ENCODE measurements at places on chromosomes 2 and 18. TPM values are rescaled to one million over a fixed set of nuclear protein-coding genes. Genes with fewer than 3 reads are reported as not detected.

Gene MROH2A
- not detected for total RNA-seq

DNA sequence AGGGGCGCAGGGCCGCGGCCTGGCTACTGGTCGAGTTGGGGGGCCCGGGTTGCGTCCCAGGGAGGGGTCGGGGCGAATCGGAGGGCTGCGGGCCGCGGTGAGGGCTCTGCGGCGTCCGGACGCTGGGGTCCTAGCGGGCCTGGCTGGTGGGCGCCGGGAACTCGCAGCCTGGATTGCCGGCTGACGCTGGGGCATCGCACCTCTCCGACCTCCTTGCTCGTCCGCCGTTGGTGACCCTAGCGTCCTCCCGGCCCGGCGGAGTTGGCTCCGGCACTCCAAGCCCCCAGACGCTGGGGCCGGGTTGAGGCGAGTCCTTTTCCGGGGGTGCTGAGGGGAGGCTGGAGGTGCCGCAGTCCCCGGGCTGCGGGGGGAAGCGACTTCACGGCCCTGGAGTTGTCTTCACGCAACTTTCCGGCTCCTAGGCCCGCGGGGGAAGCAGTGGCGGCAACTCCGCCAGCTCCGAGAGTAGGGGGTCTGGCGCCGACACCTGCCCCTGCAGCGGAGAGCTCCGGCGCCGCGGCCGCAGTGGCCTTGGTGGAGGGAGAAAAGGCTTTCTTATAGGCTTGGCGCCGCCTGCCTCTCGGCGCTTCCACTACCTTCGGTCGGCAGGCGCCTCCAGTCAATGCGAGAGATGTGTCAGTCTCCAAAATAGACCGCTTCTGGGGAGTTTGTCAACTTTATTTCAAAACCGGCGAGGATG is 70.3 kb downstream of the HAUS1 start:
- peak; percentile 28 for DNase-seq
- peak overlapping the region; percentile 95 for H3K27ac ChIP-seq
- H3K36me3 ChIP-seq: peaks cover 4% of the 10 kb centered on the region

- H3K4me3 ChIP-seq: no peak overlapping the region
- peaks cover 13% of the 10 kb centered on the region for H3K4me1 ChIP-seq
- H3K27me3 ChIP-seq: no peaks in the 10 kb centered on the region
- no peak overlapping the region for H3K27ac ChIP-seq
These were observed 3.6 kb downstream of the USP39 start for GRCh38 chr2:85619617-85620016.

DNA sequence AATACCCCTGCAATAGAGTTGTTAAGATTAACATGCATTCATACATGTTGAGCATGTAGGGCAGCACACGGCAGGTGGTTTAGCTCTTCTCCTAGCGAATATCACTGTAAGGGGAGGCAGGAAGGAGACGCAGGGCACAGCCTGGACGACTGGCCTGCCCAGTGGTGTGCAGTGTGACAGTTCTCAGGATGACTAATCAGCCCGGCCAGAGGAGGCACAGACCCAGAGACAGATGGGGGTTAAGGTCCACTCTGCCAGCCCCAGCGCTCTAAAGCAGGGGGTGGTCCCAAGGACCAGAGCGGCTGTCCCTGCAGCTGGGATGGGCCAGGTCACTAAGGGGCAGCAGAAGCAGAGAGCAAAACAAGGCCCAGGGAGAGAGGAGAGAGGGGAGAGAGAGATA is 63.7 kb downstream of the RNF152 start:
- peaks cover 96% of the 10 kb centered on the region for H3K4me1 ChIP-seq
- peaks cover 26% of the 10 kb centered on the region for H3K36me3 ChIP-seq
- H3K4me3 ChIP-seq: no peak overlapping the region
- DNase-seq: no peak
- H3K27ac ChIP-seq: peak overlapping the region; percentile 67

Gene GREB1
- not detected for total RNA-seq

Gene ALLC
- not detected for total RNA-seq

GRCh38 chr2:66604976-66605375 is 170.1 kb downstream of the MEIS1 start:
- H3K4me1 ChIP-seq: no peaks in the 10 kb centered on the region
- H3K27me3 ChIP-seq: peaks cover 2% of the 10 kb centered on the region
- no peak overlapping the region for H3K27ac ChIP-seq

Gene IL37
- not detected for total RNA-seq

Gene APCDD1
- total RNA-seq: not detected

DNA sequence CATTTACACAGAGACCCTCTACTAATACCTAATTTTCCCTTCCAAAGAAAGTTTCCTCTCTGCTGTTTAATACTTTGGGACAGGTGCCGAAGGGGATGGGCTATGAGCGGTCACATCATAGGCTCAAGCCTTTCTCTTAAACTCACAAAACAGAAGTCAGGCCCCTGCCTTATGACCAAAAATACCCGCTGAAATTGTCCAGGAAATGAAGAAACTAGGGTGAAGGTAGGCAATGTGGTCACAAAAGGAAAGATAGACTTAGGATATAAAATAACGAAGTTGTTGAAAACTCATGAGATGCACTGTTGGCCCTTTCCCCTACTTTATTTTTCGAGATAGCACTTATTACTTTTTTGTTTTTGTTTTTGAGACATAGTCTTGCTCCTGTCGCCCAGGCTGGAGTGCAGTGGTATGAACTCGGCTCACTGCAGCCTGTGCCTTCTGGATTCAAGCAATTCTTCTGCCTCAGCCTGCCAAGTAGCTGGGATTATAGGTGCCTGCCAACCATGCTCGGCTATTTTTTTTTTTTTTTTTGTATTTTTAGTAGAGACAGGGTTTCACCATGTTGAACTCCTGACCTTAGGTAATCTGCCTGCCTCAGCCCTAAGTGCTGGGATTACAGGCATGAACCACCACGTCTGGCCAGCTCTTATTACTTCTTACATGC is 16.3 kb downstream of the SLC8A1 start:
- peaks cover 100% of the 10 kb centered on the region for H3K4me1 ChIP-seq
- no peak for DNase-seq
- peaks cover 23% of the 10 kb centered on the region for H3K36me3 ChIP-seq
- H3K27ac ChIP-seq: peak overlapping the region; percentile 98

Gene KIAA2012
- 0.31 TPM for total RNA-seq

Gene SLC38A11
- total RNA-seq: 2.9 TPM

- H3K4me1 ChIP-seq: peaks cover 11% of the 10 kb centered on the region
- no peaks in the 10 kb centered on the region for H3K36me3 ChIP-seq
These were observed 183.5 kb downstream of the SCG2 start for GRCh38 chr2:223418604-223419199.

GRCh38 chr2:44741507-44741906 is 200.0 kb upstream of the SIX3 start:
- H3K4me3 ChIP-seq: no peak overlapping the region
- no peak for DNase-seq
- no peak overlapping the region for H3K27ac ChIP-seq
- H3K36me3 ChIP-seq: peaks cover 8% of the 10 kb centered on the region

Gene WDR75
- 25.2 TPM for total RNA-seq

Gene GLI2
- total RNA-seq: 39.3 TPM

DNA sequence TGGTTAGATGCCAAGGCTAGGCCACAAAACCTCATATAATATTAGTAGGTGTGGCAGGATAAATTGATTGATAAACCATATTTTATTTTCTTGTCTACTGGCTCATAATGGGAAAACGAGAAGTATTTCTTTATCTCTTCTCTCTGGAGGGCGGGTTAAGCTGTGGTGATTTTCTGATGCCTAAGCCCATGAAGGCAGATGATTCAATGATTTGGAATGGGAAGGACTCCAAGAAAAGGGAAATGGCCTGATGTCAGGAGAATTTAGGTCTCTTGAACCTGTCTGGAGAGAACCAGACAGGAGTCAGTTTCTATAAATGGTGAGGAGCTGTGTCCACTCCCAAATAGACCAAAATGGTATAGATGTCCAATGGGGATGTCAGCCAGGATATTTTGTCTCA is 18.7 kb upstream of the MAP4K3 start:
- no peak overlapping the region for H3K4me3 ChIP-seq
- no peak for DNase-seq
- peaks cover 18% of the 10 kb centered on the region for H3K4me1 ChIP-seq
- peaks cover 43% of the 10 kb centered on the region for H3K36me3 ChIP-seq

- H3K27ac ChIP-seq: no peak overlapping the region
- no peaks in the 10 kb centered on the region for H3K4me1 ChIP-seq
- H3K36me3 ChIP-seq: no peaks in the 10 kb centered on the region
- H3K27me3 ChIP-seq: no peaks in the 10 kb centered on the region
- DNase-seq: no peak
These were observed 76.6 kb upstream of the ARL5A start for GRCh38 chr2:151904807-151905206.

- DNase-seq: no peak
- H3K27me3 ChIP-seq: no peaks in the 10 kb centered on the region
- H3K4me3 ChIP-seq: no peak overlapping the region
These were observed 52.3 kb downstream of the TDRD15 start for GRCh38 chr2:21175895-21176646.

Gene UGT1A5
- total RNA-seq: not detected

- no peak overlapping the region for H3K4me3 ChIP-seq
- DNase-seq: no peak
- no peaks in the 10 kb centered on the region for H3K27me3 ChIP-seq
- H3K4me1 ChIP-seq: no peaks in the 10 kb centered on the region
- H3K27ac ChIP-seq: no peak overlapping the region
These were observed 1379.1 kb upstream of the CDH2 start for GRCh38 chr18:29556070-29556469.

DNA sequence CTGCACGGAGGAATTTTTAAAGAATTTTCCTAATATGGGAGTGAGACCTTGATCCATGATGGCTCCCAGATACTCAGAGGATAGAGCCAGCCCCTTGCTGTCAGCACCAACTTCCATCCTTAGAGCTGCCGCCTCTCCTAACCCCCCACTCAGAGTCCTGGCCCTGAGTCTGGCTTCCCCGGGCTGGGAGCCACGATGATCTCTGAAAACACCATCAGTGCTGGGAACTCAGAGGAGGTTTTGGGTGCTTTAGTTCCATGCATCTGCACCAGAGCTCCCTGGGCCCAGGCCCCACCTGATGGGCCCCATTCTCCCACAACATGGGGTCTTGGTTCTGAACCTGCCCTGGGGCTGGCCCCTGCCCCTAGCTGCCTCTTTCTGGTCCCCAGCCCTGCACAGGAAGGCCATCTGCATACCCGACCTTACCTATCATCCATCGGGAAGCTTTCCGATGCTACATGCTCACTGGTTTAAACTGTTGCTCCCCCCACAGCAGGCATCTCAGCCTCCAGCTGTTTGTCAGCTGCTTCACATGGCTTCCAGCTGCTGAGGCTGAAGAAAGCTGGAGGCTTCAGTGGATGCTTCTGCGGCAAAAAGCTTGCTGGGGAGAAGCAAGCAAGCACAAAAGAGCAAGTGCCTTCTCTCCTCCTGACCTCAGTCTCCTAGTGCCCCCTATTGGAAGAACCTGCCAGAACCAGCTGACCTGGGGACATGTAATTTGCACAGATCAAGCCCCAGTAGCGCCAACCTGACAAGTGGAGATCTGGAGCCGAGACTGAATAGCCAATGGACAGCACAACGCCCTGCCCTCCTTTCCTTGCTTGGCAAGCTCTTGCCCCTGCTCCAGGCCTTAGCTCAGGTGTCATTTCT is 24.2 kb upstream of the RHOB start:
- peaks cover 6% of the 10 kb centered on the region for H3K27me3 ChIP-seq
- H3K4me1 ChIP-seq: peaks cover 69% of the 10 kb centered on the region
- DNase-seq: no peak
- H3K27ac ChIP-seq: peak overlapping the region; percentile 54
- H3K36me3 ChIP-seq: no peaks in the 10 kb centered on the region

- DNase-seq: peak; percentile 63
- H3K4me1 ChIP-seq: peaks cover 74% of the 10 kb centered on the region
- H3K27ac ChIP-seq: peak overlapping the region; percentile 93
These were observed 59.2 kb downstream of the IL1R2 start for GRCh38 chr2:102050854-102051391.

- H3K36me3 ChIP-seq: peaks cover 15% of the 10 kb centered on the region
- H3K27me3 ChIP-seq: no peaks in the 10 kb centered on the region
- H3K4me3 ChIP-seq: no peak overlapping the region
- no peak overlapping the region for H3K27ac ChIP-seq
These were observed 188.3 kb downstream of the GBX2 start for GRCh38 chr2:235979753-235980435.

Gene CCDC68
- 0.07 TPM for total RNA-seq

DNA sequence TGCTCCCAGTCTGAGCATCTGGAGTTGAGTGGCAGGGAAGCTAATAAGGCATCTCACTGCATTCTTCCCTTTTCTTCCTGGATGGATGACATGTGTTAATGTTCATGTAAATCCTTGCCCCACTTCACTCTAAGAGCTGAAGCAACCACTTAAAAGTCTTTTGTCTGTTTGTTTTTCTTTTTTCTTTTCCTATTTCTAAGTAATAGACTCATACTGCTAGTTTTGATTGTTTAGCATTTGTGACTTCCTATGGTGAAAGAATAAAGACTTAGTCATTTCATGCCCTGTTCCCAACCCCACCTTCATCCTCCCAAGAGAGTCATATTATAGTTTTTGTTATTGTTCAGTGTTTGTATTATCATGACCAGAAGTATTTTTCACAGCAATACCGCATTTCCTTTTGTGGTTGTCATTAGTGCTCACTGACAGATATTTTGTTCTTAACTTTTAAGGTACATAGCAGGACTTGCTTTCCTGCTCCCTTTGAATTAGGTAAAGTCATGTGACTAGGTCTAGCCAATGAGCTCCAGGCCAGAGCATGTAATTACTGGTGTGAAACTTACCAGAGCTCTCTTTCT is 18.1 kb upstream of the SPP2 start:
- no peak overlapping the region for H3K27ac ChIP-seq
- no peak for DNase-seq
- peaks cover 12% of the 10 kb centered on the region for H3K4me1 ChIP-seq
- peaks cover 7% of the 10 kb centered on the region for H3K27me3 ChIP-seq
- H3K36me3 ChIP-seq: no peaks in the 10 kb centered on the region

DNA sequence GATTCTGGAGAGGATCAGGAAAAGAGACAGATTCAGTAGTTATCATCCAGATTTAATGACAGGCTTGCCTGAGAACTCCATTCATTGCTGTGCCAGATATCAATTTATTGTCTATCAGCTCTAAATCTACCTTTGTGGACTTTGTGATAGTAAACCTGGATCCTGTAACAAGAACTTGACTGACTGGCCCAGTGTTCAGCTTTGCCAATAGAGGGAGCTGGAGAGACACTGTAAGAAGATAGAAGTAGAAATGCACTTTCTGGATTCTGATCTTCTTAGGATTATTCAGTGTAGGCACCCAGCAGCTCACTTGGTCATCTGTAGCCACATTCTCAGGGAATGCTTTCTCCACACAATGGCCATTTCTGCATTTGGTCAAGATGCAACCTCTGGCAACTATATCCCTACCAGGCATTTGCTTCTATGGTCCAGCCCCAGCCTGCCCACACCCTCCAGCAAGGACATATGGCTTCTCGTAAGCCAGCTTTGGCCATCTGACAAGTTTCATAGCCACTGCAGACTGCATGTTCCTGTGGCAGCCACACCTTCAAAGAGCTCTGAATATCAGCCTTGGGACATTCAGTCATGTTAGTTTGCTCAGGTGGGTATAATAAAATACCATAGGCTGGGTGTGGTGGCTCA is 6.1 kb upstream of the SERPINB8 start:
- no peak overlapping the region for H3K27ac ChIP-seq
- H3K27me3 ChIP-seq: peaks cover 6% of the 10 kb centered on the region
- no peaks in the 10 kb centered on the region for H3K36me3 ChIP-seq
- peaks cover 28% of the 10 kb centered on the region for H3K4me1 ChIP-seq

GRCh38 chr2:42813763-42814162 is 21.4 kb upstream of the HAAO start:
- no peak for DNase-seq
- H3K27me3 ChIP-seq: peaks cover 4% of the 10 kb centered on the region
- H3K4me3 ChIP-seq: no peak overlapping the region
